ENCODE measurements at places on chromosomes 11 and 22.

- no peak for DNase-seq
Observed at GRCh38 chr11:17116117-17116516, 38.6 kb upstream of the RPS13 start.

DNA sequence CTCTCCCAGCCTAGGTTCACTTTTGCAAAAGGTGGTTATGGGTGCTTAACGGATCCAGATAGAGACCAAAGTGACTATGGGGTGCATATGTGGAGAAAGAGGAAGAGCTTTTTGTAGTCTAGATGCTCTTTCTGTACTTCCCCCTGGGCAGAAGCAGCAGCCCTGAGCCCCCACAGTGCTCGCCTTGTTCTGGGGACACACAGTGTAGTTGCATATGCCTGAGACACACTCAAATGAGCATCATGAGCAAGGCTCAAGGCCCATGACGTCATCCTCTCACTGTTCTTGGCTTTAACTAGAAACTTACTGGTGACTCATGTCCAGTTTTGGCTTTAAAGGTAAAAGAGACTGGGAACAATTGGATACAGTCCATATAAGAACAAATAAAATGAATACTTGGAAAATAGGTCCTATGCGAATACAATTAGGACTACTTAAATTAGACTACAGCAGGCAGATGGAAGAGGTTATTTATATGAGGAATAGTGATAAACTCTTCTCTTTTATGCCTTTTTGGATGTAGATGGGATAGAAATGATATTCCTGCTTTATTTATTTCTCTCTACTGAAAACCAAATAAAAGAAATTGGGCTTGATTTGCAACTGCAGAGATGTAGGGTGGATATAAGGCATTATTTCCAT is 20.1 kb upstream of the PEX26 start:
- no peak for DNase-seq

- no peak for DNase-seq
Observed at GRCh38 chr11:34798985-34799384, 117.2 kb downstream of the APIP start.

GRCh38 chr22:29302681-29303465 is 3.6 kb upstream of the GAS2L1 start:
- no peak for DNase-seq

Measured in activated CD4-positive, alpha-beta T cell treated with anti-CD3 and anti-CD28 coated beads, Interleukin-2, amount 50 U/mL, for 1 hour (primary cell).